ENCODE measurements at places on chromosomes 3 and 15.

GRCh38 chr3:191330530-191331048 lies 263 bp upstream of the UTS2B start:
- H3K4me1 ChIP-seq = peaks cover 7% of the 10 kb centered on the region
- DNase-seq = no peak
- no peak overlapping the region for H3K27ac ChIP-seq
- H3K4me3 ChIP-seq = peak overlapping the region; percentile 67

- no peaks in the 10 kb centered on the region for H3K36me3 ChIP-seq
- no peak overlapping the region for H3K27ac ChIP-seq
- H3K27me3 ChIP-seq = peaks cover 3% of the 10 kb centered on the region
- H3K4me1 ChIP-seq = no peaks in the 10 kb centered on the region
- no peak for DNase-seq
Measured at GRCh38 chr3:18046131-18046915, 303.9 kb upstream of the TBC1D5 start.

DNA sequence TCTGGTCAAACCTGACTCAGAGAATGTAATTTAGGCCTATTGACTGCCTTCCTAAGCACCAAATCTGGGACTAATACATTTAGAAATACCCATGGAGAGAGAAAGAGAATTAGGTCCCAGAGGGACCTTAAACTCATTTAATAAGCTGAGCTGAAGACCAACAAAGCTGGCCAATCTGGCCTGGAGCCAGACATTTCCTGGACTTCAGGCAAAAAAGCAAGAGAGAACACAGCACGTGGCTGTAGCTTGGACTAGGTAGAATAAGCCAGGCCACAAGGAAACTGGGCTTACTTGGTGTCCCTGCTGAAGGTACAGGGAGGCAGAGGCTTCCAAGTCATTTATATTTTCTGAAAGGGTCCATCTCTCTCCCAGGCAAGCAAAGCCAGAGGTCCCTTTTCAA lies 88.1 kb downstream of the RTP4 start:
- H3K27me3 ChIP-seq = peaks cover 8% of the 10 kb centered on the region
- no peak for DNase-seq
- no peak overlapping the region for H3K27ac ChIP-seq
- no peaks in the 10 kb centered on the region for H3K4me1 ChIP-seq
- H3K4me3 ChIP-seq = no peak overlapping the region

GRCh38 chr3:45362758-45363157 lies 25.6 kb upstream of the LARS2 start:
- H3K4me3 ChIP-seq = no peak overlapping the region
- no peak for DNase-seq
- H3K4me1 ChIP-seq = no peaks in the 10 kb centered on the region
- peaks cover 1% of the 10 kb centered on the region for H3K36me3 ChIP-seq
- H3K27me3 ChIP-seq = peaks cover 5% of the 10 kb centered on the region
- H3K27ac ChIP-seq = no peak overlapping the region
